Fibroblast of pulmonary artery (primary cell): ENCODE measurements at places on chromosomes 4 and X.
A peak's percentile ranks its signal among the peaks of the same experiment; 100 is the strongest.

DNA sequence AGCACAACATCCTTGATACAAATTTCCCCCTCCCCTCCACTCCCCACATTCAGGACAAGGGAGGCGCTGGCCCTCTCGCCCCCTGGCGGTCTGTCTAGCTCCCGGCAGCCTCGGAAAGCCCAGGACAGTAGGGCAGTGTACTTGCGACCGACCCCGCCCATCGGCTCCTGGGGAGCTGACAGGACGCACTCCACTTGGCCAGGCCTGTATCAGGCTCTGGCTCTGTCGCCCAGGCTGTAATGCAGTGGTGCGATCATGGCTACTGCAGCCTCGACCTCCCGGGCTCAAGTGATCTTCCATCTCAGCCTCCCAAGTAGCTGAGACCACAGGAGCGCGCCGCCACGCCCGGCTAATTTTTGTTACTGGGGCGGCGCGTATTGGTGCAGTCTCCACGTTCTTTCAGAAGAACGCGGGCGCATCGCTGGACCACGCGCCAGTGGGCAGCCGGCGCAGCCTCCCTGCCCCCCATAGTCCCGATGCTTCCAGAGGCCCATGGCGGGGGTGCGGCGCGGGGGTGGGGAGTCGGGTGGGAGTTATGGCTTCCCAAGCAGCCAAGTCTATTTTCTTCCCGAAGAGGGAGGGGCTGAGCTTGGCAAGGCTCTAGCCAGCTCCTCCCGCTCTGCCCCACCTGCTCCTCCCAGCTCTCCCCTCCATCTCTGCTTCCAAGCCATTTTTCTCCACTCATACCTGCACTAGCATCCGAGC is 7.8 kb upstream of the AKAP14 start:
- peak; percentile 52 for DNase-seq

DNA sequence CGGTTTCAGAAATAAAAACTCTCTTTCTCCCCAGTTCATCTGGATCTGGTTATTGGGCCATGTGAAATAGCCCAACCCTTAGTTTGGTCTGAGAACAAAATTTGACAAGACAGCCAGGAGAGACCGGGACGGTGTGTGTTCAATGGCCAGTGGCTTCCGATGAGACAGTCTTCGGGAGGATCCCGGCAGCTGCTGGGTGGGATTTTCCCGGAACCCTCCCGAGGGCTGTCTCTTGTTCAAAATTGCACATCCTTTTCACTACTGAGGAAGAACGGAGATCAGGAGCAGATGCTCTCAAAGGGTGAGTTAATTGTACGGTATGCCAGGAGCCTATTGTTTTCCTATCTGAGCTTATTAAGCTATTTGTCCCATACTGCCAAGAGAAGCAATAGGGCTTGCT is 166.5 kb downstream of the PRR32 start:
- DNase-seq, result no peak

GRCh38 chr4:721261-722168 is 15.9 kb downstream of the PCGF3 start:
- peak; percentile 68 for DNase-seq

DNA sequence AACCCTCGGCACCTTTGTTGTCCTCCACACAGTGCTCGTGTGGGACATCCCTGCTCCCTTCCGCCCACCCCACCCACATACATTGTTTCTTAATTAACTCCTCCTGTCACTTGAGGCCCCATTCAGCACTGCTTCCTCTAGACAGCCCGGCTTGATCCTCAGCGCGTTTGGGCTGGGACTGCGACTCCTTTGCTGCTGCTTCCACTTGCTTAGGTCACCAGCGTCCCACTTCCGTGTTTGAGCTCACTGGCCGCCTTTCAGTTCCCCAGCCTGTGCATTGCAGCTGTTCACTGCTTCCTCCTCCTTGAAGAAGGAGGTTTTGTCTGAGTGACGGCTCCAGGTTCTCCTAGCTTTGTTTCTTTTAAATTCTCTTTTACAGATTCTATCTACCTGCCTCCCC is 16.1 kb downstream of the RNF4 start:
- peak; percentile 32 for DNase-seq

- DNase-seq, result peak; percentile 0
These were observed 2023.0 kb upstream of the AGA start for GRCh38 chr4:179465131-179465797.

GRCh38 chrX:140764401-140764919 is 54.9 kb downstream of the LINC00632 start:
- peak; percentile 60 for DNase-seq

DNA sequence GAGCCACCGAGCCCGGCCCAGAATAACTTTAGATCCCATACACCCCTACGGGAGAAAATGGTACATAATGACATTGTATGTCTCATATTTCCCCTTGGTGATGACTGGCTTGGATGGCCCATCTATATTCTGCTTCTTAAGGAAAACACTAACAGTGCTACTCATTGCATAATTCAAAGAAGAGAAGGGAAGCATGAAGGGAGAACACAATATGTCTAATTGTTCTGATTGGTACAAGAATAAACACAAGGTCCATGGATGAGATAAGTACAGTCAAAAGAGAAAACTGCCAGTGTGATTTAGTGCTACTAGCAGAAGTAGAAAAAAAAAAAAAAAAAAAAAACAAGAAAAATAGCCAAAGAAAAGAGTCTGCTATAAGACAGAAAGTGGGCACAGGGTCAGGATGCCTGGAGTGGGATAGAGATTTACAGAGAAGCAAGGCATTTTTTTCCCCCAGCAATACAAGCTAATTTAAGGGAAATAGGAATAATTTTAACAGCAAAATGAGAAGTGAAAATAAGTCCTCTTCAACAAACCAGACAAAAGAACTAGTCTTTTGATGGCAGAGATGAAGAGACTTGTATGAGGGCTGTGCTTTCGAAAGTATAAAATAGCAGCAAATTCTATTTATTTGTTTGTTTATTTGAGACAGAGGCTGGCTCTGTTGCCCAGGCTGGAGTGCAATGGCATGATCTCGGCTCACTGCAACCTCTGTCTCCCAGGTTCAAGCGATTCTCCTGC is 96.5 kb upstream of the MAP3K15 start:
- no peak for DNase-seq

DNA sequence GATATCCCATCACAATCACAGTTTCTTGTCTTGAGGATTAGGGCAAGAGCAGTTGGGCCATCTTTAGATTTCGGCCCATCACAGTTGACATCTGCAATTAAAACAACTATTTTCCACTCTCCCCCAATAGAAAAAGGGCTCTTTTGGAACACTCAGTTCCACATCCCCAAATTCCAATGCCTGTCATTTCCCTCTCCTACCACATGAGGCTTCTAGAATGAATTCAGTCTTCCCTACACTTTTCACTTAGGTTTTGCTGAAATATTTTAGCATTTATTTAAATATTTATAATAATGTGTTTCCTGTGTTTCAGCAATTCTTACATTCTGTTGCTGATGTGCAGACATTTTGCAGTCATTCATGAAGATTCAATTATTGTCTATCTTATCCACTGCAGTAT is 118.4 kb downstream of the COX18 start:
- DNase-seq, result peak; percentile 18

GRCh38 chrX:132101799-132102198 is 26.0 kb downstream of the FRMD7 start:
- DNase-seq, result no peak

- DNase-seq, result no peak
These were observed 326.8 kb downstream of the TRIML1 start for GRCh38 chr4:188466001-188466400.

DNA sequence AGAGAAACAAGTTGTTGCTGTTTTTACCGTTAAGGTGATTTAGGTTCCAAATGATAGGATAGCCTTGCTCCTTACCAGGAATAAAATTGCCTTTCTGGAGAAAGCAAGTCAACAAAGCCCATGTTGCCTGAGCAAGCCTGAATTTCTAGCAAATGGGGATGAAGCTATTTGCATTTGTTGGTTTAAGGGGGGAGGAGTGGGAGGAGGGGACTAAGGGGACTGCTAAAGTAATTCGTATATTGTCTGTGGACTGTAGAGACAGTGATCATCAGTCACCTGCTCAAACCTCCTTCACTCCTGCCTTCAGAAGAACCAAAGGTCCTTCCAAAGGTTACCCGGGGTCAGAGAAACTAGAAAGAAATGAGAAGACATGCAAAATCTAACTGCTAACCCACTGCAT is 65.8 kb downstream of the SCML2 start:
- DNase-seq, result no peak

DNA sequence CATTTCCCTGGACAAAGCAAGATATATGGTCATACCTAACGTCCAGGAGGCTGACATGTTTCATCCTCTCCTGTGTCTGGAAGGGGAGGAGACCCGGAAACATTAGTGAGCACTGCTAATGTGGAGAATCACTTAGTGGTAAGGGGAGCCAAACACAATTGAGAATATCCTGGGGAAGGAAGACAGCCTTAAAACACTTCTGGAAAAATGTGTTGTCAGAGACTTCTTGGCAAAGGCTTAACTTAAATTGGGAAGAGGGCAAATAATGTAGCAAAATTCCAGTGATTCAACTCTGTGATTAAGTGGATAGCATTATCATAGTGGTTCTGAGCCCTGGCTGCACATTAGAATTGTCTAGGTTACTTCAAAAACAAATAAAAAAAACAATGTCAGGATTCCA is 39.5 kb downstream of the SPARCL1 start:
- DNase-seq, result peak; percentile 53

- DNase-seq, result no peak
These were observed 14.8 kb upstream of the RHOH start for GRCh38 chr4:40182001-40182400.

DNA sequence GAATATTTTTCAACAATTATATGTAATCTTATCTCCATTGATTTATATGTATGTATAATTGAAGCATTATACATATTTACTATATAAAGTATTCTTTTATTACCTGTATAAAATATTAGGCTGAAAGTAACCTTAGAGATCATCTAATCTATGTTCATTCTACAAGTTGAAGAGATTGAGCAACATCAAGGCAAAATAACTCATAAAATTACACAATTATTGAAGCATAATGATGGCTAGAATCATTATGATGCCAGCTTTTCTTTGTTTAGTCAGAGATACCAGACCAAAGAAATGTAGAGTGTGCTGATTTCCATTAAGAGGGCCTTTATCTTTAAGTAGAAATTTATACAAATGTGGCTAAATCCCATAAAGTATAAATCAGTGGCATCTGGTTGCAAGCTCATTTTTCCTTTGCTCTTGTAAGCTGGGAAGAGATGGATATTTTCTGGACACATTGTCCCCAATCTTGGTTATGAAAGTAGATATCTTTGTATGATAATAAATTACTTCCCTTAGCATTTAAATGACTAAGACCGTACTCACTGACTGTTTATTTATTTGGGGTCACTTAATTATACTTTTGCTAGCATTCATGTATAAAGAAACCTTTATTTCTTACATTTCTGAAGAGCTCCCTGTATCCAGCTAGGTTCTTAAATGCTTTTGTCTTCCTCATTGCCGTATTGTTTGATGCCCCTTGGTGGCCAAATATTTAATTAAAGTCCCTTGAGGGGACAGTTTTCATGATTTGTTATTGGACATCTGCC is 339.8 kb downstream of the PCDH7 start:
- peak; percentile 21 for DNase-seq

GRCh38 chr4:37268319-37268718 is 23.8 kb downstream of the NWD2 start:
- no peak for DNase-seq

DNA sequence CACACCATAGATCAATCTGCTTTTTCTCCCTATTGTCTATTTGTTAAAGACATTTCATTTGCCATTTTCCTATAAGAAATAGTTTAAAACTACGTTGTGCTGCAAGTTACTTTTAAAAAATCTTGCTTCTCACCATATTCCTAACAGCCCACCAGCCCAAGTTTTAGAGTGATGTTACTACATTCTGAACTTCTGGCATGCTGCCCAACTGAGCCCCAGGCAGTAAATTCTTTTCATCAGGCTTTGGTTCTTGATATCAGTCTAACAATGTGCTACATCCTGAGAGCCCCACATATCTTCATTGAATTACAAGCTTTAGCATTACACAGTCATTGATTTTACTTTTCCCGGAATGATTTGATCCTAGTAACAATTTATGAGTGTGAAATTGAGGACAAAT is 283.8 kb upstream of the IL1RAPL1 start:
- DNase-seq, result no peak

- peak; percentile 77 for DNase-seq
These were observed 193.9 kb downstream of the ANAPC10 start for GRCh38 chr4:144903953-144904711.

GRCh38 chr4:102725229-102725628 is 35.5 kb downstream of the MANBA start:
- no peak for DNase-seq

- no peak for DNase-seq
These were observed 211.3 kb downstream of the ARHGAP10 start for GRCh38 chr4:147943159-147943638.

- no peak for DNase-seq
These were observed 453.4 kb upstream of the MAGEB2 start for GRCh38 chrX:29762006-29762405.

DNA sequence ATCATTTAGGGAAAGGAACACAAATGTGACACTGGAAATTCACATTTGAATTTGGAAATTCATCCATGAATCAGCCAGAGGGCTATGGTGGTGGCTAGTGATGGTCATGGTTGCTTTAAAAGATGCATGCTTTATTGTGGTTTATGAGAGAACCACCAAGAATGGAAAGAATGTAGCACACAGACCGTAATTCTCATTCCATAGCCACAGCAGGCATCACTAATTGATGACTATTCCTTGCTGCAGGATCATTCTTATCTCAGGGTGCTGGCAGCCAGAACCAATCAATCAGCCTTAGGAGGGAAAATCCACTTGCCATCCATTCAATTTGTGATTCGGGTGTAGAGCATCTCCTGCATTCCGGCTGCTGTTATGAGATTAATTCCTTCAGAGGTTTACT is 115.6 kb downstream of the DHRSX start:
- peak; percentile 75 for DNase-seq

DNA sequence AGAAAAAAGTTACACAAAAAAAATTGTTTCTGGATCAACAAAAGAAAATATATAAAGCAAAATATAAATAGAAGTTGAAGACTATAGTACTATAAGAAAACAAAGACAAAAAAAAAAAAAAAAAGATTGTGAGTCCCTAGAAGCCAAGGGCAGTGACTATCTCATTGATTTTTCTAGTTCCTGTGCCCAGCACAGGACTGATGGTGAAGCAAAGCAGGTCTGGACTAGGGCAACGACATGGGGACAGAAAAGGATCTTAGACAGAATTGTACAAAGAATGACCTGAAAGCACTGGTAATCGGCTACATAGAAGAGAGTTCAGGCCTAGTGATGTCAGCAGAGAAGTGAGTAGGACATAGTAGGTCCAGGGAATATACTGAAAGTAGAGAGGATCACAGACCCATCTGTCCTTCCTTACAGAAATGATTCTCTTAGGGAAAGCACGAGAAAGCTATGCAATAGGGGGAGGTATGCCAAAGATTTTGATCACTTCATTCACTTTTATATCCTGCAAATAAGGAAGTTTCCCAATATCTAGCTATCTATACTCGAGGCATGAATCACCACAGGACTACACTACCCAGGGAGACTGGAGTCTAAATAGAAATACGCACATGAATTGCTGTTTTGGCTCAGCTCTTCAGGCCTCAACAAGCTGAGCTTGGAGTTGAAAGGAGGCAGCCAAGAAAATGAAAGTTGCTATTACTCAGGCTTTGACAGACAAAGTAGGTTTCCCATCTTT is 230.9 kb upstream of the GPC4 start:
- DNase-seq, result peak; percentile 91

- no peak for DNase-seq
These were observed 36.5 kb downstream of the ACOX3 start for GRCh38 chr4:8403976-8404375.
